Dermis blood vessel endothelial cell (primary cell): ENCODE measurements at places on chromosomes 4 and X. TPM values are rescaled to one million over a fixed set of nuclear protein-coding genes. Genes with fewer than 3 reads are reported as not detected.

DOK7 gene
- total RNA-seq: 0.17 TPM in 1 of 2 replicates, not detected in the other

CSTF2 gene
- 17.5 and 26.0 TPM in 2 replicates for total RNA-seq

DNA sequence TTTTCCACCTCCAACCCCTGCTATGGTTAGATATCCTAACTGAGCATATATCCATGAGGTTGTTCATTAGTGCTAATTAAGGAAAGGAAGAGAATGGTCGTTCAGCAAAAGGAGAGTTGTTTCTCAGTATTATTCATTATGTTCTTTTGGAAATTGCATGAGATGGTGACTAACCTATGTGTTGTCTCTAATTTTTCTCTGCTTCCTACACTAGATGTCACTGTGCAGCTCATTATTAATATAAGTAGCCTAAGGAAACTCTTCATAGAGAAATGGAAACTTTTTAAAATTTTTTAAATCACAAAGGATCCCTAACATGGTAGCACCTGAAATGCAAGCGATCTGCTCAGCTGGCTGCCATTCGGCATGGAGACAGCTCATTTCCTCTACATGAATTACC lies 67.7 kb upstream of the FAM9A start:
- DNase-seq: peak; percentile 7

CYLC1 gene
- not detected in 2 replicates for total RNA-seq

DNA sequence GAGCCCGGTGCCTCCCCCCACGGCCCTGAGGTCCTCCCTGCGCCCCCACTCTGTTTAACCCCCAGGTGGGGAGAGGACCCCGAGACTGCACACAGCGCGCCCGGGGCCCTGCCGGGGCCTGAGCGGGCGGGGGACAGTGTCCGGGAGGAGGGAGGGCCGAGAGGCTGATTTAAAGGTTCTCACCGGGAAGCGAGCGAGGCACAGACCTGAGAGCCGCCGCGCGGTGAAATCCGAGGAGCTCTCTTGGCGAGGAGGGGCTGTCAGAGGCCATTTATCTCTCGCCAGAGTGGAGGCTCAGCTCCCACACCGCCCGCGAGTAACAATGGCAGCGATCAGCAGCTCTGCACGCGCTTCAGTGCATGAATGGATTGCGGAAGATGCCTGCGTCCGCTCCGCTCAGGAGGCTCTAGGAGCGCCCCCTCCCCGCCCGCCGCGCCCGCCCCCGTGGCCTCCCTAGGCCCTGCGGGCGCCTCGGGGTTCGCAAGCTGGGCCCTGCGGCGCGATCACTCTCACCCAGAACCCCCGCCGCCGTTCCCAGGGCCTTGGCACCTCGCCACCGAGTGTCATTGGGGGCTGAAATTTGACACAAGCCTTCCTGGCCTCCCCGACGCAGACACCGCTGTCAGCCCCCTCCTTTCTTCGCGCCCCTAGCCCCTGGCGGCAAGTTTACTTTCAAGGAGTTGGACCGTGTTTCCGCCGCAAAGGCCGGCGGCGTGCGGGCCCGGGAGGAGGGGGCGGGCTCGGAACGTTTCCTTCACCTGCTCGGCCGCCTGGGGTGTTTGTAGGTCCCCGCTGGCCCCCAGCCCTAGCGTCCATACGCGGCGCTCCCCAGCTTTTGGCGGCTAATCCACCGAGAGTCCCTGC lies 48.7 kb upstream of the BCOR start:
- peak; percentile 52 for DNase-seq

GRCh38 chr4:143431526-143432257 lies 81.8 kb upstream of the SMARCA5 start:
- no peak for DNase-seq

DNA sequence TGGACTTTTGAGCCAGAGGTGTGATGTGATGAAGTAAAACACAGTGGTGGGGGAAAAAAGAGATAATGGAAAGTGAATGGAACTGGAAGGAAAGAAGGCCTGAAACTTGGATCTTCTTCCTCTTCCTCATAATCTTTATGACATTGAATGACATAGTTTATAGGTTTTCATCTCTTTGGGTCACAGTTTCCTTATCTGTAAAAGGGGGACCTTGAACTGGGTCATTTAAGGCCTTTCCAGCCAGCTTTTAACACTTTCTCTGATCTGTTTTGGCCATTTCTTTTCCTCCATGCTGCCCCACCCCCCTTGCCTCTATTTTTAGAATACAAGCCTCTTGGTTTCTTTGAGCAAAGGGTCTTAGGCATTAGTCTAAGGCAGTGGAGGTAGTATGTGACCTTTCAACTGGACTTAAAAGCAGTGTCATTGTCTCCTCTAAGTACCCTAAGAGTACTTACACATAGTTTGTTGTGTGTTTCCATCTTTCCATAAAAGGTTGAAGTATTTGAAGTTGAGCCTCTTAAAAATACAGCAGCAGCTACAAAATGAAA lies 7.8 kb downstream of the CPEB2 start:
- DNase-seq: no peak

GRCh38 chr4:186829097-186829496 lies 105.4 kb upstream of the FAT1 start:
- no peak for DNase-seq

PNMA6A gene
- 0.34 and 0.74 TPM in 2 replicates for total RNA-seq

DNA sequence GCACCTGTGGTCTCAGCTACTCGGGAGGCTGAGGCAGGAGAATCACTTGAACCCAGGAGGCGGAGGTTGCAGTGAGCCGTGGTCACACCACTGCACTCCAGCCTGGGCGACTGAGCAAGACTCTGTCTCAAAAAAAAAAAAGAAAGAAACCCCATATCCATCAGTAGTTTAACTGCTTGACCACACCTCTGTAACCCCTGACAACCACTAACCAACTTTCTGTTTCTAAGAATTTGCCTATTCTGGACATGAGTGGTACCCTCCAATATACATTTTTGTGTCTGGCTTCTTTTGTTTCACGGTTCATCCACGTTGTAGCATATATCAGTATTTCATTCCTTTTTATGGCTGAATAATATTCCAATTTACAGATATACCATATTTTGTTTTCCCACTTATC lies 9.1 kb downstream of the PPAT start:
- no peak for DNase-seq
